ENCODE measurements at places on chromosomes 4 and X. TPM values are rescaled to one million over a fixed set of nuclear protein-coding genes. Genes with fewer than 3 reads are reported as not detected.

TRMT2B gene
- 7.9 TPM for total RNA-seq

ETDB gene
- not detected for total RNA-seq

VCX3A gene
- total RNA-seq = 112 TPM

PITX2 gene
- total RNA-seq = 4.8 TPM

EGF gene
- total RNA-seq = 0.57 TPM

TCEAL6 gene
- total RNA-seq = not detected

PLRG1 gene
- total RNA-seq = 77.8 TPM

NR3C2 gene
- total RNA-seq = 0.69 TPM

MEPE gene
- not detected for total RNA-seq

MSL3 gene
- total RNA-seq = 25.0 TPM

APELA gene
- not detected for total RNA-seq
